ENCODE measurements at places on chromosomes 3 and 15.

- no peaks in the 10 kb centered on the region for H3K36me3 ChIP-seq
- no peak overlapping the region for H3K4me3 ChIP-seq
- DNase-seq, result peak; percentile 30
- H3K27me3 ChIP-seq, result no peaks in the 10 kb centered on the region
- H3K27ac ChIP-seq, result no peak overlapping the region
These were observed 8.3 kb upstream of the EPHA3 start for GRCh38 chr3:89098964-89099585.

DNA sequence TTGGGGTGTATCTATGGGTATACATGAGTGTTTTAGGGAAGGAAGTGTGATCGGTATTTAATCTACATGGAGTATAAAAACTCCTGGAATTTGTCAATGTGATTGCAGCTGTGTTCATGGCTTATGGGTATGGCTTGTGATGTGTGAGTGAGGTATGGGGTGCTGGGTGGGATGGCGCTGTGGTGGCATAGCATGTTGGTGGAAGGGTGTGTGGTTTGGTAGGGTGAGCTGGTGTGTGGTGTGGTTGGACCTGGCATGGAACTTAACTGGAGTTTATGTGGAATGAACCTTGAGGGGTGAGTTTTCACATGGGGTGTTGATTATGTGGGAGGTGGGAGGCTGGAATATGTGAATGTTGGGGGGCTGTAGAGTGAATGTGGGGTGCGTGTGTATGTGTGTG, 492 bp upstream of the MOBP start:
- no peak overlapping the region for H3K27ac ChIP-seq
- H3K4me1 ChIP-seq, result no peaks in the 10 kb centered on the region
- H3K36me3 ChIP-seq, result no peaks in the 10 kb centered on the region
- H3K27me3 ChIP-seq, result peaks cover 25% of the 10 kb centered on the region

- peaks cover 6% of the 10 kb centered on the region for H3K4me1 ChIP-seq
- H3K36me3 ChIP-seq, result no peaks in the 10 kb centered on the region
- H3K27ac ChIP-seq, result no peak overlapping the region
These were observed 33.2 kb downstream of the ARNT2 start for GRCh38 chr15:80437334-80437891.

DNA sequence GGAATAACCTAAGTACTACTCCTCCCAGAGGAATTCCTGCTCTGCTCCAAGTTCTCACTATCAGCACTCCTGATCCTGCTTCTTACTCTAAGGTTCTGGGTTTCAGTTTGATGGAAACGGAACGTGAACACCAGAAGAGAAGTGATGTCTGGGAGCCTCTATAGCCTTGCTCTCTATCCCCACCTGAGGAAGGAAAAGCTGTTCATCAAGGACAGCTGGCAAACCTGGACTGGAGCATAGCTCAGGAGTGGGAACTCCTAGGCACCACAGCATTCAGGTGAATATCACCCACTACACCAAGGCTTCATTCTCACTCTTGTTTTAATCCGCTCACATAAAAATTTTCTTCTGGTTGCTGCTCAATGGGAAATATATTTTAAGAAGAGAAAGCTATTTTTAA, 13.0 kb upstream of the CADPS start:
- H3K36me3 ChIP-seq, result no peaks in the 10 kb centered on the region
- H3K27ac ChIP-seq, result no peak overlapping the region
- no peaks in the 10 kb centered on the region for H3K27me3 ChIP-seq
- no peak overlapping the region for H3K4me3 ChIP-seq
- H3K4me1 ChIP-seq, result no peaks in the 10 kb centered on the region
- DNase-seq, result no peak

Data from activated T-cell treated with anti-CD3 and anti-CD28 coated beads, Interleukin-2, amount 50 U/mL, for 72 hours (primary cell).